SW 1271 (cell line): ENCODE measurements at places on chromosomes 12 and 14.

GRCh38 chr12:132687211-132688164 is at the start of the genes POLE and PXMP2:
Gene POLE, minus strand, starts transcription at chr12:132687342. Its CDS starts 27 bp downstream, at chr12:132687315.
Gene PXMP2, plus strand, starts transcription at chr12:132687587. Its CDS starts 84 bp downstream, at chr12:132687671.
- peak; percentile 89 for DNase-seq

- peak; percentile 24 for DNase-seq
Observed at GRCh38 chr14:94180655-94181271, 6.6 kb downstream of the PPP4R4 start.

- DNase-seq, result no peak
Observed at GRCh38 chr14:38203929-38204718, 3.6 kb upstream of the SSTR1 start.

DNA sequence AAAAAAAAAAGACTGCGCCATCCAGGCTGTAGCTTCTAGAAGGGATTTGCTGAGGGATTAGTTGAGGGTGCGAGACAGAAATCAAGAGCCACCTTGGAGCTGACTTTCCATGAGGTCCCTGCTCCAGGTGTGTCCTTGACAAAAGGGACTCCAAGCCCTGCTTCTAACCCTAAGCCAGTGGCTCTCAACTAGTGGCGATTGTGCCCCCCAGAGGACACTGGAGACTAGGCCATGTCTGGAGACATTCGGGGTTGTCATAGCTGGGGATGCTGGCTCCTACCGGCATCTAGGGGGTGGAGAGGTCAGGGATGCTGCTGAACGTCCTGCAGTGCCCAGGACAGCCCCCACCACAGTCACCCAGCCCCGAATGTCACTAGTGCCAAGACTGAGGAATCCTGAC is 40.6 kb downstream of the SPRING1 start:
- peak; percentile 39 for DNase-seq

DNA sequence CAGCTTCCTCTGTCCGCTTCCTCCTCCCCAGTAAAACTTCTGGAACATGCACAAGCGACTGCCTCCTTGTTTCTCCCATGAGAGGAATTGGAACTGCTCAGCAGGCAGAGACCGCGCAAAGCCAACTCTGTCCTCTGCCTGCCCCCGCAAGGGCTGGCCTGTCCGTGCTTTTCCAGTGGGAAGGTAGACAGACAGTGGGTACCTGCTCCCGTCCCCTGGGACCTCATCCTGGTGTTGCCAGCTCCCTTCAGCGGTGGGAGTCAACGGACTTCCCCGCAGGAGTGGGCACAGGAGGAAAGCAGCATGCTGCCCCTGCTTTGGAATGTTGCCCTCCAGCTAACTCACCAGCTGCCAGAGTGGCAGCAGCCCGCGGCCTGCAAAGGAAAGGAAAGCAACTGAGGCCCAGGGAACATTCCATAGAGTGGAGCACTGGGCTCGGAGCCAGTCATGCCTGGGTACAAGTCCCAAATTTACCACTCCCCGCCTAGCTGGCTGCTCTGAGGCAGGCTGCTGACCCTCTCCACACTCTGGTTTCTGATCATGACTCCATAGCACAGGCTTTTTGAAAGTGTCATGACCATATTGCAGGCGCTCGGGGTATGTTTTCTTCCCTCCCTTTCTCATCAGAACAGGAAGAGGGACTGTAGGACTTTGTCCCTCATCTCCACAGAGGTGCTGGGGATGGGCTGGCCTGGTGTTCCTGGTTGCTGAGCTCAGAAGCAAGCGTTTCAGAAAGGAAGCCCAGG is 89.2 kb upstream of the CLMN start:
- DNase-seq, result no peak

DNA sequence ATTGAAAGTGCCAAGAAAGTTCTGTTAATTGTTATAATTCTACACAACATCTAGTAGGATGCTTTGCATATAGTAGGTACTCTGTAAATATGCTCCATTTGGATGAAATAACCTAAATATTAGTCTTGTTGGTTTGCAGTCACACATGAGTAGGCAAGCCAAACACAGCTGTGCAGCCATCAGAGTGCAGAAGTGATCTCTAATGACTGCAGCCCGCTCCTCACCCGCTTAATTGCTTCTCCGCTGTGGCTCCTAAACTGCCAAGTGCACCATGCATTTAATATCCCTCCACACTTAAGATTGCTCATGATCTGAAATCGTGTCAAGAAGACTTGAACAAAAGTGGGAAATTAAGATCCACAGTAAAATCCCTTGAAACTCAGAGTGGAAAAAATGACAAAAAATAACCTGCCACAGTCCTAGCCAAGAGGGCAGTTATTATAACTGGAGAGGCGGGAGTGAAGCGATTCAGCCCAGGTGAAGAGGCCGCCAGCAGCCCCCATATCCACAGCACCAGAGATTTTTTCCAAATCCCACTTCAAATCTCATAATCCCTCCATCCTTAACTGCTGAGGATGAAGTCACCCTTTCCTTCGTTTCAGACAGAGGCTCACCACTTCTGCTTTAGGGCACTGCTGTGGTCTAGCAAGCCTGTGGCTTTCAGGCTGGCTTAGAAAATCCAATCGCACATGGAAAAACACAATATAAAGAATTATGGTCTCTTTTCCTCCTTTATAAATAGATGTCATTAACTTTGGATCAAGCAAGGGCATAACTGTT is 69.5 kb downstream of the TMEM30B start:
- no peak for DNase-seq

DNA sequence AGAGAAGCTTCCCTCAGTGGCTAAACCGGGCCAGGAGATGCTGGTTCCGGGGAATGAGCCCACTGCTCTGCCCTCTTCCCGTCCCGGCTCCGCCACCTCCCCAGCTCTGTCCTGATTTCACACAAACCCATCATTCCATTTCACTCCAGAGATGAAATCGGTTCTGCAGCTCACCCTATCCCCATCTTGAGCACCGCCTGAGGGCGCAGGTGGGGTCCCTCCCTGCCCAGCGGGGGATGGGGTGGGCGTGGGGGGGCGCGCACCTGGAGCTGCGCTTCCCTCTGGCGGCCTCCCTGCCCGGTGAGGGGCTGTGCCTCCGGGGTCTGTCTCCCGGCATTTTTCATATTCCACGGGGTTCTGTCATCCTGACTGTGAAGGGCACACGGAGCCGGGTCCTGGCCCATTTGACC is 44.7 kb downstream of the NOC4L start:
- DNase-seq, result no peak

- no peak for DNase-seq
Observed at GRCh38 chr12:43733687-43734086, 24.9 kb downstream of the PUS7L start.

DNA sequence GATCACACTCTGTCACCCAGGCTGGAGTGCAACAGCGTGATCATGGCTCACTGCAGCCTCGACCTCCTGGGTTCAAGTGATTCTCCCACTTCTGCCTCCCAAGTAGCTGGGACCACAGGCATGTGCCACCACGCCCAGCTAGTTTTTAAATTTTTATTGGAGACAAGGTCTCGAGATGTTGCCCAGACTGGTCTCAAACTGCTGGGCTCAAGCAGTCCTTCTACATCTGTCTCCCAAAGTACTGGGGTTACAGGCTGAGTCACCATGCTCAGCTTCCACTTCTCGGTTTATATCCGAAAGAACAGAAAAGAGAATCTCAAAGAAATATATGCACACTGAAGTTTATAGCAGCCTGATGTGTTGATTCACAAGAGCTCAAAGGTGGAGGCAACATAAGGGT is 107.5 kb downstream of the SCARB1 start:
- no peak for DNase-seq

- no peak for DNase-seq
Observed at GRCh38 chr12:68102163-68102562, 57.4 kb downstream of the IFNG start.

- DNase-seq, result no peak
Observed at GRCh38 chr14:47120645-47121044, 469.1 kb upstream of the RPL10L start.

GRCh38 chr12:76020731-76021672 is 10.6 kb downstream of the PHLDA1 start:
- DNase-seq, result peak; percentile 96

DNA sequence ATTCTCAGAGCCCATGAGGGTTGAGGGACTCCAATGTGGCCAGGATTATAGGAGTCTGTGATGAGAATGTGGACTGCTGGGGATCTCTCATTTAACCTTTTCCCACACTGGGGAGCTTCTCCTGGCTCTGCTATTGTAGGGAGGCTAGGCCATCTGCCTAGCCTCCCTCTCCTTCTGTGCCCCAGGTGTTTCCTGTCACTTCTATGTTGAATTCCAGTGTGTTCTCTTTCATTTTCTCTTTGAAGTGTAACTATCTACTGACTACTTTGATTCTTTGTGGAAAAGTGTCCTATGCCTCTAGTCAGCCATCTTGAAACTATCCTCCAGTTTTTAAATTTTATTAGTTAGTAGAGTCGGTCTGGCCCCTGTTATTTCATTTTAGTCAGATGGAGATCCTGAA is 53.4 kb upstream of the ABCD2 start:
- DNase-seq, result no peak

- no peak for DNase-seq
Observed at GRCh38 chr14:77491056-77491455, 7.6 kb downstream of the ISM2 start.

DNA sequence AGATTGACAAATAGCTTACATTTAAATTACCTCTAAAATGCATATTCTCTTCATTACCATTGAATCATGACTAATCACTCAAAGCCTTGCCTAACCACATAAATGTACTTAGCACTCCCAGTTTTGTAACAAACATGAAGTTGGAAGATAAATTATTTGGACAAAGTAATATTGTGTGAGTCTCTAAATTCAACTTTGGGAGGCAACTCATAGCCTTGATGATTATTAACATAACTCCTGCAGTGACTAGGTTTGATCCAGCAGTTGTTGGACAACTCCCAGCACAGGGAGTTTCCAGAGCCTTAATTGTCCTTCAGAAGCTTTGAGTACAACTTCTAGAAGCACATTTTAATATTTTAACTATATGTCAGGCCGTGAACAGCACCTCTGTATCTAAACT is 153.4 kb upstream of the PDZRN4 start:
- DNase-seq, result no peak

GRCh38 chr12:10940389-10940788 is 1.3 kb upstream of the TAS2R14 start:
- no peak for DNase-seq

GRCh38 chr12:93019212-93019927 is 90.3 kb upstream of the EEA1 start:
- DNase-seq, result no peak

DNA sequence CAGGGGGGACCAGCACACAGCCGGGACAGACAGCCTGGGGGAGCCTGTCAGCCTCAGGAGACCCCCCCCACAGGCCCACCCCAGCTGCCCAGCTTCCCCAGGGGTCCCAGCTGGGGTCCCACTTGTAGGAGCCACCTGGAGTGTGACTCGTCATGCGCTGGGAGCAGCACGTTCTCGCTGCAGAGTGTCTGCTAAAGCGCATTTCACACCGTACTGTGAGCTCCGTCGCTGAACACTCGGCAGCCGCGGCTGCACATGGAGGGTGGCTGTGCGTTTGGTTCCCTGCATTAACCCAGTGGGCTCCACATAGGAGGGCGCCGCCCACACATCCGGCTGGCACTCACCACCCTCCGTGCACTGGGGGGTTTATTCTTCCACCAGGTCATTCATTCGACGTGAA is 56.7 kb downstream of the FBRSL1 start:
- DNase-seq, result no peak

DNA sequence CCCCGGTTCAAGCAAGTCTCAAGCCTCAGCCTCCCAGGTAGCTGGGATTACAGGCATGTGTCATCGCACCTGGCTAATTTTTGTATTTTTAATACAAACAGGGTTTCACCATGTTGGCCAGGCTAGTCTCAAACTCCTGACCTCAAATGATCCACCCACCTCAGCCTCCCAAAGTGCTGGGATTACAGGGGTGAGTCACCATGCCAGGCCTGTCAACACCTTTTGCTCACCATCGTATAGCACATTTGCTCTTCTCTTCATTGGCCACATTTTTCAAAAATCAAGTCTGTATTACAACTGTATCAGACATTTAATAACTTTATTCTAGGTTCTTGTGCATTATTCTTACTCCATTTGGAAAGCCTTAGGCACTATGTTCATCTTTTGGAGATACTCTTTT is 50.3 kb downstream of the BCAT1 start:
- no peak for DNase-seq

DNA sequence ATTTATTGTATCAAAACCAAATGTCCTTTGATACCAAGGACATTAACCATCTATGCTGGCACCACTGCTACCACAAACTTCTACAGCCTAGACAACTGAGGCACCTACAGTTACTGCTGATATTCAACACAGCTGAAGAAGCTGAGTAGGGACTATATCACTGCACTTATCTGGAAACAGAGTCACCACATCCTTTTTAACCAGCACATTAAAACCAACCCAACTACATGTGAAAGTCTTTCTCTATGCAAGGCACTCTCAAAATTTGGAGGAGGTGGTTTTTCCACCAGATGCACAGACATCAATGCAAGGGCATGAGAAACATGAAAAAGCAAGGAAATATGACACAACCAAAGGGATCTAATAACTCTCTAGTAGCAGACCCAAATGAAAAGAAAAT is 7.7 kb upstream of the SFSWAP start:
- no peak for DNase-seq

DNA sequence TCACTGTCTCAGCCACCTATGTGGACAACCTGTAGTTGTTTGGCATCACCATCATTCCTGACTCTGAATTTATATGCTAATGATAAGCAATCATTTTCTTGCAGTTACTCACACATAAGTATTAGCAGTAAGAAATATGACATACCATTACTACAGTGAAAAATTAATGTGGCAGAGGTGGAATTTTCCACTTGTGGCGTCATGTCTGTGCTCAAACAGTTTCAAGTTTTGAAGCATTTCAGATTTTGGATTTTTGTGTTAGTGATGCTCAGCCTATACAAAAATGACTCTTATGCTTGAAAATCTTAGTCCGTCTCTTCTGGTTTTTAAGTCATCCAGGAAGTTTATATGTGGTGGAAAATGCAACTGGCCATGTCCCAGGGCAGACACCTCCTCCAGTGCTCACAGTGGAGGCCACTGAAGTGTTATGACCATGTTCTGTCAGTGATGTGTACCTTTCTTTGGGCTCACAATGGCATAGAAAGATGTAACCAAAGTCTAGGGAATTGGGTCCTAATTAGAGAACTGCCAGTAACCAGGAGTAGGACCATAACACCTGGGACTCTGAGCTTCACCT is 220.6 kb downstream of the SYT1 start:
- no peak for DNase-seq

DNA sequence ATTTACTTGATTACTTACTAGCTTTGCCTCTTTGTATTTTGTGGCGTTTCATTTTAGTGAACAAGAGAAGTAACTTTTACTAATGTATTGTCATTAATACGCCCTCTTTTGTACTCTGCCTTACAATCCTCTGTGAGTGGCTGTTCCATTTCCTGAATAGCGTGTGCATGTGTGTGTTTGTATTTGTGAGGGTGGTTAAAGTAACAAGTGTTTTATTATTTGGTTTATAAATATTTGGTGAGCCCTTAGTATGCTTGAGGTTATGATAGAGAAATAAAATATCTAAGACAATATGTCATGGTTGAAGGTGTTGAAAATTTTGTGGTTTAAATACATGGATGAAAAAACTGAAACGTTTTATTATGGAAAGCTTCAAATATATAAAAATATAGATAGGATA is 71.7 kb upstream of the REP15 start:
- DNase-seq, result no peak

- DNase-seq, result no peak
Observed at GRCh38 chr12:24989216-24989615, 40.3 kb upstream of the BCAT1 start.
